ENCODE measurements at places on chromosomes 11 and 22.
A peak's percentile ranks its signal among the peaks of the same experiment; 100 is the strongest.

DNA sequence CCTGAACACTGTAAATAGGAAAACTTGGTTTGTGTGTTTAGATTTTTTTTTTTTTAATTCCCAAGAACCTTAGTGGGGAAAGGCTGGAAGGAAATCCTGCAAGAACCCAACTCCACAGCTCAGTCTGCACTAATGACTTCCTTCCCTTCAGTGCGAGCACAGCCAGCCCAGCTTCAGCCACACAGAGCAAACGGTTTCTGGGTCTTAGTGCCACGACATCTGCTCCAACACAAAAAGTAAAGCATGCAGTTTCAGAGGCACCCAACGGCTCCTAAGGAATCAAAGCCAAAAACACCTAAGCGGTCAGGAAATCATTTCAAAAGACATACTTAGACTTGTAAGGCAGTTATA lies 236.1 kb downstream of the TTC28 start:
- H3K4me1 ChIP-seq = peaks cover 4% of the 10 kb centered on the region
- no peak for DNase-seq
- H3K27me3 ChIP-seq = peaks cover 17% of the 10 kb centered on the region
- peak overlapping the region; percentile 37 for H3K4me3 ChIP-seq

DNA sequence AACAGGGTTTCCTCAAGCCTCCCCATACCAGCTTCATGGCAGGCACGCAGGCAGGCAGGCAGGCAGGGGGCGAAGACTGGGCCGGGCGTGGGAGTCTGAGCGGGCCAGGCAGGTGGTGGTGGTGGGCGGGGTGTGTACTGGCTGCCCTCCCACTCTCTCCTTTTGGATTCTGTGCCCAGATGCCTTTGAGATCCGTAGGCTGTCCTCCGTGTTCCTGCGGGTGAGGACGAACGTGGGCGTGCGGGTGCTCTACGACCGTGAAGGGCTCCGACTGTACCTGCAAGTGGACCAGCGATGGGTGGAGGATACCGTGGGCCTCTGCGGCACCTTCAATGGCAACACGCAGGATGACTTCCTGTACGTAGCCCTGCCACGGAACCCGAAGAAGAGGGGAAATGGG lies 23.0 kb downstream of the OTOG start:
- H3K27me3 ChIP-seq = no peaks in the 10 kb centered on the region
- H3K4me1 ChIP-seq = no peaks in the 10 kb centered on the region
- no peak overlapping the region for H3K27ac ChIP-seq
- no peaks in the 10 kb centered on the region for H3K36me3 ChIP-seq

GRCh38 chr22:19716829-19717105 lies 2.5 kb downstream of the SEPTIN5 start:
- H3K27ac ChIP-seq = no peak overlapping the region
- H3K4me1 ChIP-seq = peaks cover 19% of the 10 kb centered on the region
- DNase-seq = no peak
- peaks cover 16% of the 10 kb centered on the region for H3K27me3 ChIP-seq
- H3K36me3 ChIP-seq = no peaks in the 10 kb centered on the region

- H3K4me1 ChIP-seq = no peaks in the 10 kb centered on the region
- H3K4me3 ChIP-seq = no peak overlapping the region
- DNase-seq = no peak
- no peaks in the 10 kb centered on the region for H3K36me3 ChIP-seq
- H3K27me3 ChIP-seq = no peaks in the 10 kb centered on the region
Measured at GRCh38 chr11:81033779-81034540, 1593.1 kb upstream of the TENM4 start.

GRCh38 chr11:74185285-74185684 lies 14.2 kb downstream of the PPME1 start:
- no peaks in the 10 kb centered on the region for H3K4me1 ChIP-seq
- H3K36me3 ChIP-seq = no peaks in the 10 kb centered on the region
- no peak overlapping the region for H3K4me3 ChIP-seq
- H3K27me3 ChIP-seq = no peaks in the 10 kb centered on the region

DNA sequence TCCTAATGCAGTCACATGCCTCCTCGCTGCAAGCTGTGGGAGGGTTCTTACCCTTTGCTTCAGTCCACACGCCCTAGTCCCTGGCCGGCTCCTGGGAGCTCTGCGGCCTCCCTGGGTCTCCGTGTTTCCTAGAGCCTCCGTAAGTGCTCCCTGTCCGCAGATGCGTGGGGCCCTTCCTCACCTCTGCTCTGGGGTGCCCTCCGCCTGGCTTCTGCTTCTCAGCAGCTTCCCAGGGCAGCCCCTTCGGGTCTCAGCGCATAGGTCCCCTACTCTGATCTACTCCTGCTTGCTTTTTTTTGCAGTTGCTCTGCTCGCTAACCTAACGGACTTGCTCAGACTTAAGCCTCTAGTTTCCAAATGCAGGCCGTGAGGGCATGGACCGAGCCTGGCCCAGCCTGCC lies 22.4 kb downstream of the CAPN1 start:
- H3K4me3 ChIP-seq = no peak overlapping the region
- H3K36me3 ChIP-seq = peaks cover 37% of the 10 kb centered on the region
- H3K4me1 ChIP-seq = no peaks in the 10 kb centered on the region
- H3K27ac ChIP-seq = no peak overlapping the region
- DNase-seq = no peak
